CD4-positive, alpha-beta T cell treated with Interleukin-12 subunit alpha and Interleukin-12 subunit beta, for 1 hour (primary cell): ENCODE measurements at places on chromosomes 1 and 21.

GRCh38 chr1:31593136-31593665 is 16.9 kb downstream of the TINAGL1 start:
- no peak for DNase-seq

DNA sequence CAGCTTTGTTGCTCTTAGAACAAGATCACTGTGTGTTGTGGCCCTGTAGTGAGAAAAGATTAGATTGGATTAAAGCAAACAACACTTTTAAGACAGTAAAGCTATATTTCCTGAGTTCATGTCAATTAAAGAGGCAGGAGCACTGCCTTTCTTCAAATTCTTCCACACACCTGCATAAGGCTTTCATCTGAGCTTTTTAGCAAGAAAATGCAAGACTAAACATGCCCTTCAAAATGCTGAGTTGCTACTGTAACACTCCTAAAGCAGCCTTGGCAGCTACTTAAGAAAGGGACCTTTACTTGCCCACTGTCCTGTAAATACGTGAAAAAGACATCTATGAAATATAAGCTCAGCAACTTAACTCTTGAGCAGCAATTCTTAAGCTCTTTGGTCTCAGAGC is 11.8 kb downstream of the DPH5 start:
- no peak for DNase-seq

DNA sequence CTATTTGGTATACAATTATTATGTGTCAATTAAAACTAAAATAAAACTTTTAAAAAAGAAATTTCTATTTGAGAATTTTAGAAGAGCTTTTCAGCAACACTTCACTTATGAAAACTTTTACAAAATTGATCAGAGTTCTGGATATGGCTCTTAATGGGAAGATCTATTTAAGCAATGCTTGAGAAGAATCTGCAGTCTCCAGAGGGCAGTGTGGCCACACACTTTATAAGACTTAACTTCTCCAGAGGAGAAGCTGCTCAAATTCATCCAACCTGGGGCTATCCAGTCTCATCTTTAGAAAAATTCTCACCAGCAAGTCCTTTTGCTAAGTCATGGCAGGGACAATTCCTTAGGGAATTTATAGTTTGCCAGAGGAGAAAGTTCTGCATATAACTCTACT is 25.2 kb upstream of the AGO1 start:
- no peak for DNase-seq

DNA sequence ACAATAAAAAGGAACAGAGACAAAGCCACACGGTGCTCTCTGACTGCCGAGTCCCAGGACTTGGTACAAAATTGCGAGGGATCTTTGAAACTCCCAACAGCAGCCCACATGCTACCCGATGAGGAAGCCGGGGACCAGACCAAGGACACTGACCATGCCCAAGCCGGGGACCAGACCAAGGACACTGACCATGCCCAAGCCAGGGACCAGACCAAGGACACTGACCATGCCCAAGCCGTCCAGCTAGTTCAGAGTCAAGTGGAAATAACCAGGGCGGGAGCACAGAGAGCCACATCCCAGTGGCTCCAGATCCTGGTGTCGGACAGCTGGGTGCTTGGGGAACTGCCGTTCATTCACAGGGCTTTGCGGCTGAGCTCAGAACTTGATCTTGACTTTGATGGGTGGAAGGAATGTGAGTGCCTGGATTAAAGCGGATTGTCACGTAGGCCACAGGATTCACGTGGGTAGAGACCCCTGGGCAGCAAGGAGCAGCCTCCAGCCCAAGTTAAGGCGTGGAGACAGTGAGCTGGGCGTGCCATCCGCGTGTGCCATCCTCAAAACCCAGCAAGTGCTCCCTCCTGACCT is 16.5 kb upstream of the TRAPPC10 start:
- no peak for DNase-seq

DNA sequence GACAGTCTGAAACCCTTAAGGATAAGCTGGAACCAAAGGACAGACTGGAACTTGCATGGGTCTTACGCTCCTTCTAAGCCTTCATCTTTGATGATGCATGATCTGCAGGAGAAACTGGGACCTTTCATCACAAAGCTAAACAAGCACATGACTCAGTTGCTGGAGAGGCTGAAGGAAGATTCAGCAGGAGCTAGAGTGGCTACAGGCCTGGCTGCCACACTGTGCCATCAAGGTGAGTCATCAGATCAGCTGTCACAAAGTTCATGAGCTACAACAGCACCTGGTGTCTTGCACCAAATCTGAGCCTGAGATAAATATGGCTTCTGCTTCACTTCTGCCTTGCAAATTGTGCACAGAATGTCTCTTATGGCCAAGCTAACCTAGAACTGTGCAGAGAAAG is 95.5 kb upstream of the MARK1 start:
- DNase-seq, result no peak

DNA sequence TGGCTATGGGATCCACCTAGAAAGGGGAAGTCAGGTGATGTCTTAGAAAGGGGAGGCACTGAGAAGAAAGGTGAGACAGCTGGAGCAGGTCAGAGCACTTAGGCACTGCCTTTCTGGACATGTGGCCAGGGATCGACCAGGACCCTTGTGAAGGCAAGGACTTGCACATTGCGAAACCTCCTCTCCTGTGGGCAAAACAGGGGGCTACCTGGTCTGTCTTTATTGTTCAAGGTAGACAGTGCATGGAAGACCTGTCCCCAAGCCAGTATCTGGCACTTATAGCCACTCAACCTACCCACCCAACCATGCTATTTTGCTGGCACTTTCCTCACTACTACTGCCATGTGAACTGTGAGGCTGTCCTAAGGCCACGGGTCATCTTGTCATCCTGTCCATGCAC is 67.2 kb downstream of the NAV1 start:
- no peak for DNase-seq

GRCh38 chr1:222034790-222035189 is 292.9 kb upstream of the DUSP10 start:
- no peak for DNase-seq

DNA sequence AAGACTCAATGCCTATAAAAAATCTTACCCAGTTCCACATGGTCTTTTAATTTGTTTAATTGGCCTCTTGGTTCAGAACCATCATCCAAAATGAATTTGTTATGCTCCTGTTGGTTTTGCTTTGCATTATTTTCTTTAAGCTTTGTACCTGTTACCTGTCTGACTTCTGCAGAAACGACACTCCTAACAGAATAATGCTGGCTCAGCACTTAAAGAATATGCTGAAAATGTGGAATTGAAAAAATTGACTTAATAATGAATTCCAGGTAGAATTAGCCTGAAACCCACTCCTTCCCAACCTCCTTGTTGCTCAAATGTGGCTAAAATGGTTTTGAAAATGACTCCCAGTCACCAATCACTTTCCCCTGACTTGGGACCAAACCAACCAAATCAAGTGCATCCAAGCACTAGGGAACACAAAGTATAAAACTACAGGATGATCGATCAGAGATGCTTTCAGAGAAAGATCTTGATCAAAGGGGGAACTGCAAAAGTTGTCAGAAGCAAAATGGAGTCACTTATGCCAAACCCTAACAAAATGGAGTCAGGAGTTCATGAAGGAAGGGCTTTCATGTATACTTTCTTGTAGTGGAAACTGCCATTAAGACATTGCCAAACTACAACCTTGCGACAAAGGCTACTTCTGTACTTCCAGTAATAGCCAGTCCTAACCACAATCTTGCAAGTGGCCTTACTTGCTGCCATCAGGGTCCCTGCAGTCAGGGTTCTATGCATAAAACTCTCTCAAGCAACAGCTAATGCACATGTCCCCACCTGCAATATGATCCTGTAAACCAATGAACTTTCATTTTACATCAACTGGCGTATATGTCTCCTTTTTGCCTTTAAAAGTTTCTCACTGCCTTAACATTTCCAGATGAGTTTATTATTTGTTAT is 5.4 kb downstream of the GBP7 start:
- no peak for DNase-seq

DNA sequence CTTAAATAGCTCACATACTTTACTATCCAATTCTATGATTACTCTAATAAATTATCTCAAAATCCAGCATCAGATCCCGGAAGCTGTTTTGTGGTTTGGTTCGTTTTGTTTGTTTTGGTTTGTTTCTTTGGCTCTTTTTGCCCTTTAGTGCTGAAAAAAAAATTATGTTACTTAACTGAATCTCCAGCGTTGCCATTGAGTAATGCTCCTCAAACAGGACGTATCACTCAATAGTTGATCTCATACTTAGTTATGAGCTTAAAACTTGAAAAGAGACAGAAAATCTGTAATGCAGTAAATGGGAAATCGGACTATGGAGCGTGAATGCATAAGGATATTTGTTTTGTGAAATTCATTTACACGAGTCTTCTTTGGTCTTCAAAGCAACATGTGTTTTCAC is 533.8 kb upstream of the TMPRSS15 start:
- no peak for DNase-seq

DNA sequence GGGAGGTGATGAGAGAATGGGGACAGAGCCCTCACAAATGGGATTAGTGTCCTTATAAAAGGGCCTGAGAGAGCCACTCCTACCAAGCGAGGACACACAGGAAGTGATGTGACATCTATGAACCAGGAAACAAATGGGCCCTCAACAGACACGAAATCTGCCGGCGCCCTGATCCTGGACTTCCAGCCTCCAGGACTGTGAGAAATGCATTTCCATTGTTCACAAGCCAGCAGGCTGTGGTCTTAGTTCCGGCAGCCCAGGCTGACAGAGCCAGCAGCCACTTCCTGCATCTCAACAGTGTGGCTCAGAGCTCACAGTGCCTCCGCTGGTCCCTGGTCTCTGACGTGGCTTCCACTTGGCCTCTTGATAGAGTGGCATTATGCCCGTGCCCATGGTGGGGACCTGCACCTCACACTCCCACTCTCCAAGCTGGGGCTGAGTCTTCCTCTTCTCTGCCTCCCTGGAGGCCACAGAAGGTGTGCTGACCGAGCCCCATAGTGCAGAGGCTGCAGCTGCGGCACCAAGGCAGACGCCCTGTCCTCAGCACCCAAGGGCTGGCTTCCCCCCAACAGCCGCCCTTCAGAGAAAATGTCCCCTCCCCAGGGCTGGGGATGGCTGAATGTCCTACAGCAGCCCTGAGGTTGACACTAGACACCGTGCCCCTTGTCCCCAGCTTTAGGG is 44.9 kb downstream of the ACOT7 start:
- DNase-seq, result peak; percentile 69

DNA sequence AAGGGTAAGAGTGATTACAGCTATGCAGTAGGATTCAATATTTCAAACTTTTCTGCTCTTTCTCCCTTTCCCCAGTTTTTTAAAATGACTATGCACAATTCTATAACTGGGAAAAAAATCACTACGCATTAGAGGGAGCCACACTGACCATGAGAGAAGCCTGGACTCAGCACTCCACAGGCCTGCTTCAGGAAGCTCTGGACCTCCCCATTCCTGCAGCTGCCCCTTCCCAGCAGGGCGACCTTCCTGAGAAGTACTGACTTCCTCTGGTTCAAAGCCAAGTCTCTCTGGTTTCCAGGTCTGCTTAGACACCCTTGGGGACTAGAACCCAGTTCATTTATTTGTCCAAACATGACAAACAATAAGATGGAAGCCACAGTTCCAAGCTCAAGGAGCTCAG is 42.0 kb upstream of the CLSTN1 start:
- no peak for DNase-seq

DNA sequence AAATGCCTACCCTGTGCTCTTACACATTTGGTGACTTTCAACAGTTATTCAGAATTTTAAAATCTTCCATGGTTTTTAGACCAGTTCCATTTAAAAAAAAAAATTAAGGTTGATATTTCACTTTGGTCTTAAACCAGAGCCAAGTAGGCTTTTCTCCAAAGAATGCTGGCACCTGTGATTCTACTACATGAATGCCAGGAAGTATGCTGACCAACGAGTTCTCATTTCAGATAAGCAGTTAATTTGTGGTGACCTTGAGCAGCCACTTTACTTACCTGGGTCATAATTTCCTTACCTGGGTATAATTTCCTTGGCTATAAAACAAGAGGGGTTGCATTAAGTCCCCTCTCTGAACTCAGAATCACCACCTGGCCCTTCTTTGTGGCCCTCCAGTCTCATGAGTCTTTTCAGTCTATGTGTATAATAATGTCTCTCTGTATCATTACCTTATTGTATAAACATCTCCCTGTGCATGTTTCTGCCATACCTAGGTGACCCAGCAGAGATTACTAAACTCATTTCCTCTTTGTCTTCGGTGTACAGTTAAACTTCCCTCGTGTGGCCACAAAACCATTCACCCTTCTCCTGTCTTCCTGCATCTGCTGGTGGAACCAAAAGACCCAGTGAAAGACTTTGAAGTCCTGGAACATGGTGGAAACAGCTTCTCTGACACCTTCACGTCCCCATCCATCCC is 139.1 kb upstream of the DPT start:
- no peak for DNase-seq

DNA sequence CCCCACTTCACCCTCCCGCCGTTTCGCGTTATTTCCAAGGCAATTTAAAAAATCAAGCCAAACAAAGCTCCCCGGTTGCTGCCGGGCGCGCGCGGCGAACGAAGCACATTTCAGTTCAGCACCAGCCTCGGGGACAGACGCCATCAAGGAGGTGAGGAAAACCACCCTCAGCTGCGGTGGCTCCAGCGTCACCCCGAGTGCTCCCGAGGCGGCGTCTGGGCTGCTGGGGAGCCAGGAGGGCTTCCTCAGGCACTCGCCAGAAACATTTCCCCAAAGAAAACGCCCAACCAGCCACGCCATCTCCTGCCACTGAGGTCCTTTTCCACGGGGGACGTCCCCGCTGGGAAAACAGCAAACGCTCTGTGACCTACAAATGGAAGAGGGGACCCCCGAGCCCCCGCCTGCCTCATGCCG is 623 bp downstream of the GNG4 start:
- peak; percentile 58 for DNase-seq

GRCh38 chr1:34060187-34060730 is 104.8 kb downstream of the CSMD2 start:
- DNase-seq, result no peak

GRCh38 chr1:24963099-24963872 is 33.2 kb upstream of the RUNX3 start:
- DNase-seq, result peak; percentile 53

DNA sequence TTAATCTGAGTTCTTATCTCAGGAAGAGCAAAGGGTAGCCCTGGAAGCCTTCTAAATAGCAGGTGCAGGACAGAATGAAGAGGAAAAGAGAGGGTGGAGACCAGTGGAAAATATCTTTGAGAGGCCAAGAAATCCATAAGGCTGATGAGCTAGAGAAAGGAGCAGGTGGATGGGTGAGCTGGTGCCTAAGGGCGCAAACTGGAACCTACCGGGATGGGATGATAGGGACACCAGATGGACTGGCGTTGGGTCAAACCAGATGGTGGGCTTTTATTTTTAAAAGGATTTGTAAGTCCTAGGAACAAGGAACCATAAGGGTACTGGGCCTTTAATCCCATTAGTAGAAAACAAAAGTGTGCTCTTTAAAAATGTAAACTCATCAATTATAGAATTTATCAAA is 59.7 kb downstream of the RGL1 start:
- no peak for DNase-seq

- DNase-seq, result no peak
Measured at GRCh38 chr1:179310721-179311120, 17.1 kb downstream of the SOAT1 start.

DNA sequence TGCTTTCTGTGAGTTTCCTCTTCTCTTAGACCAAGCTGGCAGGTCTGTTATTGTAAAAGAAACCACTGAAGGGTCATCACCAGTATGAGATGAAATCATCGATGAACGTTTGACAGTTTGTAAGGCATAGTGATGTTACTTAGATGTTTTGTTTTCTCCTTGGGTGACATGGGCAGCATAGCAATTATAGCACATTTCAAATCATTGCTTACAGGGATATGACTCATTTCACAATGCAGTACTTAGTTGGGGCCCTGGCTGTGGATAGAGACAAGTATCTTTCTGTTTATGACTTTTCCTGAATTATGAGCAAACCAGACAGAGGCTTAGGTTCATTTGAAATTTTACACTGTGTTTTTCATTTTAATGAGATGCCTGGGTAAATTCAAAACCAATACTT is 313.0 kb downstream of the RWDD3 start:
- no peak for DNase-seq

- DNase-seq, result no peak
Measured at GRCh38 chr1:197807216-197807615, 31.9 kb upstream of the DENND1B start.
